Cardiac muscle cell (in vitro differentiated cells and primary cell): ENCODE measurements at places on chromosomes 7 and 10. TPM values are rescaled to one million over a fixed set of nuclear protein-coding genes. Genes with fewer than 3 reads are reported as not detected.

Gene HOXA3
- total RNA-seq: 1.4 and 9.4 TPM in 2 replicates

Gene LIPN
- not detected in 2 replicates for total RNA-seq

Gene CAV2
- 6.4 and 9.9 TPM in 2 replicates for total RNA-seq

Gene TLX1
- total RNA-seq: 2.2 and 2.9 TPM in 2 replicates

Gene CCDC172
- total RNA-seq: not detected in 2 replicates

Gene OR9A2
- 0.60 TPM in 1 of 2 replicates, not detected in the other for total RNA-seq

Gene GIMAP5
- 0.25 and 0.45 TPM in 2 replicates for total RNA-seq

Gene RSPH10B2
- 0.25 and 0.69 TPM in 2 replicates for total RNA-seq

Gene MEOX2
- 0.25 TPM in 1 of 2 replicates, not detected in the other for total RNA-seq

Gene FAM200A
- total RNA-seq: 6.1 and 8.0 TPM in 2 replicates

Gene UPF2
- total RNA-seq: 7.4 and 12.8 TPM in 2 replicates

DNA sequence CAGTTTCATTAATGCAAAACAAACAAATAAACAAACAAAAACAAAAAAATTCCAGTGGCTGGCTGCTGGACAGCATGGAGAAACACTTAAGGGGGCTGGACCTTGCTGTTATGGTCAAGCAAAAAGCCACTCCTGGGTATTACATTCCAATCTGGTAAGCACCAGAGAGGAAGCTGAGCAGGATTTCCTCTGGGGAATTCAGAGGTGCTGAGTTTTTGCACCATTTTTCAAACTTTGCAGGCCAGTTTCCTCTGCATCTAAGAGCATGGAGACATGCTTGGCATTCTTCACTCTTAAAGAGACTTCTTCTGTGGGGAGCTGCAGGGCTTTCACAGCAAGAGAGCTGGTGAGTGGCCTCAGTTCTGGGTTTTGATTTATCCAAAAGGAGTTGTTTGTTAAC, 84.5 kb downstream of the FZD1 start:
- no peaks in the 10 kb centered on the region for H3K36me3 ChIP-seq
- peak; percentile 49 for DNase-seq
- no peaks in the 10 kb centered on the region for H3K27me3 ChIP-seq
- H3K4me1 ChIP-seq: peaks cover 4% of the 10 kb centered on the region

- H3K27me3 ChIP-seq: no peaks in the 10 kb centered on the region
- no peak for DNase-seq
- no peak overlapping the region for H3K4me3 ChIP-seq
Observed at GRCh38 chr10:116247691-116248090, 25.3 kb downstream of the GFRA1 start.

DNA sequence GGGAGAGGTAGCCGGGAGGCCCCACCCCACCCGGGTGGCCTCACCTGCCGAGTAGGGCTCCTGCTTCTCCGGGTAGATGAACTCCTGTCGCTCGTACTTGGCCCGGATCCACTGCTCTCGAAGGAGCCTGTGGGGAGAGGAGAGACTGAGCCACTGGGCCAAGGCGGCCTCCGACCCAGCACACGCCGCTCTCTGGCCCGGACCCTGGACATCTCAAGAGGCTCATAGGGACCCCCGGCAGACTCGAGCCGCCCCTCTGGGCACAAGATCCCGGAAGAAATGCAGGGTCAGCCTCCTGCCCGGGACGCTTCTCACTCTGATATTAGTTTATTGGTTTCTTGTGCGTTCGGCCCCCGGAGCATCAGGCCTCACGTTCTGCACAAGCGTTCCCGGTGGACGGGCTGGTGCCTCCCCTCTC, 34.5 kb downstream of the ADAP1 start:
- H3K27ac ChIP-seq: no peak overlapping the region
- no peaks in the 10 kb centered on the region for H3K27me3 ChIP-seq
- H3K4me1 ChIP-seq: no peaks in the 10 kb centered on the region
- H3K4me3 ChIP-seq: no peak overlapping the region
- no peaks in the 10 kb centered on the region for H3K36me3 ChIP-seq

- H3K27ac ChIP-seq: peak overlapping the region; percentile 93
- no peaks in the 10 kb centered on the region for H3K36me3 ChIP-seq
- peaks cover 67% of the 10 kb centered on the region for H3K4me1 ChIP-seq
- no peaks in the 10 kb centered on the region for H3K27me3 ChIP-seq
- DNase-seq: no peak
Observed at GRCh38 chr10:11113156-11113555, 95.5 kb downstream of the CELF2 start.

DNA sequence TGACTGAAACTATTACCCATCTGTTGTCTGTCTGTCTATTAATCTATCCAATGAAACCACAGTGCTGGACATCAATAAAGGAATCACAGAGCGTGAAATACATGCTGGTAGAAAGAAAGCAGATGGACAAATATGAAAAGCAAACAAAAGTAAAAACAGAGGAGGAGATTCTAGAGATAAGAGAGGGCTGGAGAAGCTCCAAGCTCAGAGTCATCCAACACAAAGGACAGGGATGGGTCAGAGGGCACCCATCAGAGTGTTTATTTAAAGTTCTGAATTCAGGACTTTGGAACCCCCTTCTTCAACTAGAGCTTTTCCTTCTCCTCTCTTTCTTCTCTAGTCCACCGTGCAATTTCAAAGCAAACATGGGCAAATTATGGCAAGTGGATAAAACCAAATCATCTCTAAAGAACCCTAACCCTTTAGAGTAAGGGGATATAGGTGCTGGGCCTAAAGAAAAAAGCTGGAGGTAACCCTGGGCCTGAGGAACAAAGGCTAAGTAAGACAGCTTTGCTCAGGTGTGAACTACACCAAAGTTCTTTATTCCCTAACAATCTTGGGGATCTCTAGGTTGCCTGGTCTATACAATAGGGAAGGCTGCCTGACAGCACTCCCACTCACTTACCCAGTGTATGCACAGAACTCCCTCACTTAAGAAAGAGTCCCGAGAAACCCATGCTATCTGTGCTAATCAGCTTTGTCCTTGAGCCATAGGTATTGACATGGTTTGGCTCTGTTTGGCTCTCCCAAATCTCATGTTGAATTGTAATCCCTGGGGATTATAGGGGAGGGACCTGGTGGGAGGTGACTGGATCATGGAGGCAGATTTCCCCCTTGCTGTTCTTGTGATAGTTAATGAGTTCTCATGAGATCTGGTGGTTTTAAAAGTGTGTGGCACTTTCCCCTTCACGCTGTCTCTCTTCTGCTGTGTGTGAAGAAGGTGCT, 97.0 kb downstream of the BAMBI start:
- H3K4me3 ChIP-seq: no peak overlapping the region
- no peak for DNase-seq
- no peaks in the 10 kb centered on the region for H3K36me3 ChIP-seq
- H3K4me1 ChIP-seq: no peaks in the 10 kb centered on the region

- H3K27ac ChIP-seq: no peak overlapping the region
- no peak for DNase-seq
- no peaks in the 10 kb centered on the region for H3K27me3 ChIP-seq
- H3K4me3 ChIP-seq: no peak overlapping the region
- H3K4me1 ChIP-seq: no peaks in the 10 kb centered on the region
Observed at GRCh38 chr7:108112683-108113082, 17.5 kb downstream of the LAMB4 start.

DNA sequence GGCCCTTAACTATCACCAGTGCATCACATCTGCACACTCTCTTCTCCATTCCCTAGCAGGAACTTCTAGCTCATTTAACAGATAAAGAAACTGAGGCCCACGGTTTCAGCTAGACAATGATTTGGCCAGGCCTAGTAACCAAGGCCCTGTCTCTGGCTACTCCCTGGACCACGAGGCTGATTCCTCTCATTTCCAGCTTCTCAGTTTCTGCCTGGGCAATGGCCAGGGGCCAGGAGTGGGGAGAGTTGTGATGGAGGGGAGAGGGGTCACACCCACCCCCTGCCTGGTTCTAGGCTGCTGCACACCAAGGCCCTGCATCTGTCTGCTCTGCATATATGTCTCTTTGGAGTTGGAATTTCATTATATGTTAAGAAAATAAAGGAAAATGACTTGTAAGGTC, 13.5 kb downstream of the AQP1 start:
- H3K27ac ChIP-seq: no peak overlapping the region
- no peaks in the 10 kb centered on the region for H3K27me3 ChIP-seq
- no peak for DNase-seq
- peaks cover 60% of the 10 kb centered on the region for H3K4me1 ChIP-seq

GRCh38 chr10:124225467-124226270, 132.3 kb upstream of the CHST15 start:
- H3K27ac ChIP-seq: no peak overlapping the region
- H3K4me1 ChIP-seq: peaks cover 6% of the 10 kb centered on the region
- no peak overlapping the region for H3K4me3 ChIP-seq
- DNase-seq: no peak
- no peaks in the 10 kb centered on the region for H3K36me3 ChIP-seq

DNA sequence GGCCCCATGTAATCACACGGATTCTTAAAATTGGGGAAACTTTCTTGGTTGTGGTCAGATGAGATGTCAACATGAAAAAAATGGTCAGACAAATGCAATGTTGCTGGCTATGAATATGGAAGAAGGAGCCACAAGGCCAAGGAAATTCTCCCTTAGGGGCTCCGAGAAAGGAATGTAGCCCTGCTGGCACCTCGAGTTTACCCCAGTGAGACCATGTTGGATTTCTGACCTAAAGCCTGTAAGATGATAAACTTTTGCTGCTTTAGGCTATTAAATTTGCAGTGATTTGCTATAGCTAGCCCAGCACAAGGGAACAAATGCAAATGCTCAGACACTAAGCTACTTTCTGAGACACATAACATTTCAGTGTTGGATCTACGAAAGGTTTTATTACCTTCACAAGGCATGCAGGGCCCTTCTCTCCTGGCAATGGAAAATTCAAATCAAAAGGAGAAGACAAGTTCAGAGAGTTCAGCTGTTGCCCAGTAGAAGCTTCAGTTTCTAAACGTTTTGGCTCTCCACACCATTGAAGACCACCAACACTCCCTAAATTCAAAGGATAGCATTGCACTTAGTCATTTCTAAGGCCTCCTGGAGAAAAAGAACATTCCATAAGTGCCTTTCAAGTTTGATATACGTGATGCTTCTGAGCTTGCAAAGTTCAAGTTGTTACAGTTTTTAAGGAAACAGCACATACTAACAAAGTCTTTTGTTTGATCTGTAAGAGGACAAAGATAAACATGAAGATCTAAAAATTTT, 23.4 kb downstream of the MCMBP start:
- no peaks in the 10 kb centered on the region for H3K4me1 ChIP-seq
- no peaks in the 10 kb centered on the region for H3K27me3 ChIP-seq
- no peak for DNase-seq
- H3K36me3 ChIP-seq: peaks cover 74% of the 10 kb centered on the region
- H3K27ac ChIP-seq: no peak overlapping the region
- H3K4me3 ChIP-seq: no peak overlapping the region

- H3K27ac ChIP-seq: no peak overlapping the region
- no peaks in the 10 kb centered on the region for H3K27me3 ChIP-seq
- H3K36me3 ChIP-seq: no peaks in the 10 kb centered on the region
- DNase-seq: no peak
Observed at GRCh38 chr10:17684537-17684936, 40.6 kb downstream of the STAM start.

- DNase-seq: no peak
- peaks cover 11% of the 10 kb centered on the region for H3K4me1 ChIP-seq
- no peak overlapping the region for H3K27ac ChIP-seq
- H3K36me3 ChIP-seq: no peaks in the 10 kb centered on the region
- H3K4me3 ChIP-seq: no peak overlapping the region
Observed at GRCh38 chr10:98314532-98315284, 46.7 kb upstream of the LOXL4 start.

- no peak overlapping the region for H3K27ac ChIP-seq
- H3K27me3 ChIP-seq: no peaks in the 10 kb centered on the region
- no peak overlapping the region for H3K4me3 ChIP-seq
- no peak for DNase-seq
- H3K4me1 ChIP-seq: no peaks in the 10 kb centered on the region
Observed at GRCh38 chr10:125599194-125599593, 83.8 kb downstream of the TEX36 start.

DNA sequence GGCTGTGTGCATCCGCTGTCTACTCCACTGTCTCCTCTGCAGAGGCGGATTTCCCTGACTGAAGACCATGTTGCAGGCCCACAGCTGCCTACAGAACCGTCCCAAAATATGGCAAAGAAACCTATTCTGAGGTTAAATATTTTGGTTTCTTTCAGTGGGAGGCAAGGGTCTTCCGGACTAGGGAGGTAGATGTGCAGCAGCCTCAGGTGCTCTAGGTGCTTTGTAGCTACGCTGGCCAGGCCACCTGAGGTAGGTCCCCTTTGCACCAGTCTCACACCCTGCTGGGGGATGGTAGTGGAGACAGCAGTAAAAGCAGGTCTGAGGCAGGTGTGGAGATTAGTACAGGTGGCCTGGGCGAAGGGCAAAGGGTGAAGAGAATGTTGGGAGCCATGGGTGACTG, 8.2 kb upstream of the PILRB start:
- DNase-seq: no peak
- peaks cover 49% of the 10 kb centered on the region for H3K36me3 ChIP-seq

DNA sequence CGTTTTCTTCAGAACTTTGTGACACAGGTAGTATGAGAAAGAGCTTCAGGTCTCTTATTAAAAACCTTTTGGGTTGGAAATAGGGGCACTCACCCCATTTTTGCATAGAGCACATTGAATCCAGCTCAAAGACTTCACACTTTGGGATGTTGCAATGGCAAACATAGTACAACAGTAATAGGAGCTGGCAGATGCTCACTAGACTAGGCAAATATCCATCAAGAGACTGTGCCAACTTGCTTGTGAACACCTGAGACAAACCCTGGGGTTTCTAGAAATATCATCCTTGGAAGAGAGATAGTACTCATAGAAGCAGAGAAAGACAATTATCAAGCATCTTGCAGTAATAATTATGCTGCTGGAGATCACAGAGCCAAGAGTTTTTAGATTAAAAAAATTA, 280.0 kb downstream of the CACNA2D1 start:
- no peak overlapping the region for H3K4me3 ChIP-seq
- H3K27me3 ChIP-seq: peaks cover 94% of the 10 kb centered on the region
- DNase-seq: no peak
- no peaks in the 10 kb centered on the region for H3K36me3 ChIP-seq

- H3K4me3 ChIP-seq: no peak overlapping the region
- H3K27me3 ChIP-seq: no peaks in the 10 kb centered on the region
- H3K36me3 ChIP-seq: no peaks in the 10 kb centered on the region
- no peak overlapping the region for H3K27ac ChIP-seq
- H3K4me1 ChIP-seq: no peaks in the 10 kb centered on the region
- peak; percentile 67 for DNase-seq
Observed at GRCh38 chr10:15585303-15585715, 134.4 kb downstream of the ITGA8 start.

DNA sequence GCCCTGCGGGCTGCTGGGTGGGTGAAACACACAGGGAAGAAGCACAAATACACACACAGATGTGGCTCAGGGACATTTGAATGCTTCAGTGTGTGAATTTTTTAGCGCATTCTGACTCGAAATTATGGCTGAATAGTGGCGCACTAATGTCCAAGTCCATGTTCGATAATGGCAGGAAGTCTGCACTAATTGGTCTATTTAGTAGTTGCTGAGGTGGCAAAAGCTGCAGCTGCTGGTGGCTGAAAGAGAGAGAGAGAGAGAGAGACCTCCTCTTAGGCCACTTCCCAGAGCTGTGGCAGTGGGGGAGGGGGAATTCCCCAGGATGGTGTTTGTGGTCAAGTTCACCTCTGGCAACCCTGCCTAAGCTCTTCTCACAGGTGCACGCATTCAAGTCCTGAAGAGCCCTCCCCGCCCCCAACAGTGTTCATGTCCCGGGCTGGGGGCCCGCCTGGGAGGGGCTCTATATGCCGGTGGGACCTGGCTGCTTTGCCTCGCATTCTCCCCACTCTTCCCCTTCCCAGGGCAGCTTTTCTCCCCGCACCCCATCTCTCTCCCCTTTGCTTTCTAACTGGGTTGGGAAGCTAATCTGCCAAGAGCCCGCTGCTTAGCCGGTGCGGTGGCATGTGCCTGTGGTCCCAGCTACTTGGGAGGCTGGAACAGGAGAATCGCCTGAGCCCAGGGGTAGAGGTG, 6.0 kb upstream of the MNX1 start:
- H3K4me3 ChIP-seq: no peak overlapping the region
- H3K4me1 ChIP-seq: no peaks in the 10 kb centered on the region
- H3K27me3 ChIP-seq: peaks cover 100% of the 10 kb centered on the region
- no peak overlapping the region for H3K27ac ChIP-seq
- H3K36me3 ChIP-seq: no peaks in the 10 kb centered on the region
